ENCODE measurements at places on chromosomes 4 and X.

DNA sequence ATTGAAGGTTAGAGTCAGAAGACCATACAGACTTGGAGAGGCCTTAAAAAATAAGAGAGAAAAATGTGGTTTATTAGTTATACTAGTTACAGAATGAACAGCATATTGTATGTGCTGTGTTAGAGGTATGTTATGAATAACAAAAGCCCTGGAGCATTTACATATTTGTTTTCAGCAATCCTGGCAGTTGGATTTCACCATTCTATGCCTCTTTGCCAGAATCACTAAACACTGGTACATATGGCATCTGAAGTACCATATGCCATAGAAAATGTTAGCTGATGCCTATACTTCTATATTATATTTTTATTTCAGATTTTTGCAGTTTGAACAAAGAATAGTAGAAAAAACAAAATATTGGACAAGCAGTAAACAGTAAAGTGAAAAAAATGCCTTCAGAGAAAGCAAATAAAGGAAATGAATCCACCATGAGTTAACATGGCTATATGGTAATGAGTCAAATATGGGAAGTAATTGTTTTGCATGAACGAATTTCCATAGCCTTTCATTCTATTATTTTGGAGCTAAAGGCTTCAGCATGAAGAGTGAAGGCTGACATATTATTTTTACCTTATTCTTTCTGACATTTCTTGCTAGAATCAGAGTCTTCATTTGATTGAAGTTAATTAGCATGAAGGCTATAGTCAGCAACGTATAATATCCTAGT, 41.9 kb upstream of the PRDM8 start:
- no peak for DNase-seq

- DNase-seq = no peak
Observed at GRCh38 chr4:156638925-156639605, 332.5 kb downstream of the PDGFC start.

DNA sequence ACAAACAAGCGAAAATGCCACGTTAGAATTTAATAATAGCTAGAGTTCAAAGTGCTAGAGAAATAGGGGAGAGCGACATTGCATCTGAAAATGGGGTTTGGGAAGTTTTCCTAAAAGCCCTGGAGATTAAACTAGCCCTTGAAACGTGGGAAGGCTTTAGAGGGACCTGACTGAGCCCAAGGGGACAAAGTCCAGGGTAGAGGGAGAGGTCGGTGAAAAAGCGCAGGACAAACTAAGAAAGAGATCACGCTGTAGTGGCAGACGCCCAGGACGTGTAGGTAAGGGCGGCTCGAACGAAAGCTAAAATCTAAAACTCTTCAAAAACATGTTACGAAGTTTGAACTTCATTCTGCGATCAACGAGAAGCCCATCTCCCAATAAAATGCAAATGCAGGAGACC, 1.1 kb upstream of the ATP11C start:
- no peak for DNase-seq

GRCh38 chr4:3879681-3880614, 113.8 kb downstream of the ADRA2C start:
- peak; percentile 16 for DNase-seq

DNA sequence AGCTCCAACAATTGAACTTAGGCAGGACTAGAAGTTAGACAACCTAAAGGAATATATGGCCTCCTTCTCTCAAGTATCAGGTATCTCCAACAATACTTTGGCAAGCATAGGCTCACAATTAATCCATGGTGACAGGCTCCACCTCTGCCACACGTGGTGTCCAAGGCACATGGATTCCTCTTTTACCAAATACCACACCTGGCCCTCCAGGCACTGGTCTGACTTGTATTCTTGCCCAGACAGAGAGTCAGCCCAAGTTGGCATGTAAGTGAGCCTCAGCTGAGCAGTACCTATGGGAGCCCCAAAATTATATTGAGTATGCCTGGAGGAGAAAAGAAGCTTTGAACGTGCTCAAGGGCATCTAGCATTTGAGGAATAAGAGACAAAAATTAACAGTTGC, 19.6 kb downstream of the SRPX2 start:
- DNase-seq = no peak

DNA sequence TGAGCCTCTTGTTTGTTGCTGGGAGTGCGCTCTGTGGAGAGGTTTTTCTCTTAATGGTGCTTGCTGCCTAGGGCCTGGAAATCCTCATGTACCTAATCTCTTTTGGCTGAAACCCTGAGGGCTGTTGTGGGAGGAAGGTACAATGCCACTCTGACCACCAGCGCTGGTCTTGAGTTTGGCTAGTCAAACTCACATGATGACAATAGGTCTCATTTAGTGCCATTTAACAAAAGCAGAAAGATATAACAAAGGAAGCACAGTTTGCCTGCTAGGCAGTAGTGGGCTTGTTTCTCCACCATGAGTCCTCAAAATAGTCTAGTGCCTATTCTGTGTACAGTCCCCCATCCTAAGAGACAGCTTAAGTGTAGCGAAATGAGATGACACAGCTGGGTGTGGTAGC, 111.3 kb downstream of the TSPAN7 start:
- DNase-seq = no peak

DNA sequence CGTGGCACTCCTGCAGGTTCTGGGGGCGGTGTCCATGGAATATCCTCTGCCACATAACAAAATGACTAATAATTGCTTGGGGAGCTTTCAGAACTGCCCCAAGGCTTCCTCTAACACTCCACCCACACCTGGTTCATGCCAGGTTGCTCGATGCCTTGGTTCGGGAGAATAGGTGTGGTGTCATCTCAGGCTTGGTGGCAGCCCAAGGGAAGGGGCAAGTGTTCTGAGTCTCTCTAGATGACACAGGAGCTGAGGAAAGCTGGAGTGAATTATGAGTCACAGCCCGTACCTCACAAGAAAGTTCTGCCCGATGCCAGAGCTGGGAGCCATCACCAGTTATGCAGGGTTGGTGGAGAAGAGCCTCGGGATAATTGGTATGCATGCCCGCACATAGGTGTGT, 14.7 kb downstream of the FTSJ1 start:
- no peak for DNase-seq

DNA sequence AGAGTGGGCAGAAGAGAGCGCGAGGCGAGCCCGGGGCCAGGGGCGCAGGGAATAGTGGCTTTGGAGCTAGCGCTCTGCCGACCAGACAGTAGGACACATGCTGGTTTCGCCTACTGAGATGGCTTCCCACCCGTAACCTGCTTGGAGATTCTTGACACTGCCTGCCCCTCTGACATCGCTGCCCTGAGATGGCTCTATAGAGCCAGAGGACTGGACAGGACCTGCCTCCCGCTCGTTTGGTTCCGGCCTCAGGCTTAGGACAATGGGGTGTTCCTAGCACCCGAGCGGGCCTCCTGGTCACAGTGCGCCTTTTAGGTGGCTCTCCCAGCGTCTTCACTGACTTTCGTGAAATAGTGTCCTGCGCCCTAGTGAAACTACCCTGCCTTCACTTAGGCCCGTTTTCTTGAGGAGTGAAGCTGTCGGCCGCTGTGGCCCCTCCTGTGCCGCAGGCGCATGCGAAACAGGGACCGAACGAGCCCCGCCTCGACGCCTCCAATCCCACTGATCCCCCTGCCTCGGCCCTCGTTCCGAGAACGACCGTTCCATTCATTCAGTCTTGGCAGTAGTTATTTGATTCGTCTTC, 608 bp downstream of the TAF1 start:
- peak; percentile 11 for DNase-seq

DNA sequence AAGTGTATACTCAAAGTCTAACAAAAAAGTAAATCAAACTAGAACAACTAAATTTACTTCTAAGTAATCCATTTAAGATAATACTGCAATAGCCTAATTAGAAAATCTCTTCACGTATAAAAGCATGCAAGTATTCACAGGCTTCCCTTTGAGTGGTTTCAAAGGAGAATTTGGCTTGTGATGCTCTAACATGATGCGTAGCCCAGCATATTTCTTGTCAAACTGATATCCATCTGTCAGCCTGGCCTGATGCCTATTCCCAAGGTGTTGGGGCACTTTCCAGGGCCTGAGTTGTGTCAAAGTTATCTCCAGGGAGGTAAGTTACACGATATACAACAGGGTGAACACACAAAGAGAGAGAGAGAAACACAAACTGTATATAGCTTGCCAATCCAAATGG, 287.0 kb upstream of the MAGEB18 start:
- DNase-seq = no peak

DNA sequence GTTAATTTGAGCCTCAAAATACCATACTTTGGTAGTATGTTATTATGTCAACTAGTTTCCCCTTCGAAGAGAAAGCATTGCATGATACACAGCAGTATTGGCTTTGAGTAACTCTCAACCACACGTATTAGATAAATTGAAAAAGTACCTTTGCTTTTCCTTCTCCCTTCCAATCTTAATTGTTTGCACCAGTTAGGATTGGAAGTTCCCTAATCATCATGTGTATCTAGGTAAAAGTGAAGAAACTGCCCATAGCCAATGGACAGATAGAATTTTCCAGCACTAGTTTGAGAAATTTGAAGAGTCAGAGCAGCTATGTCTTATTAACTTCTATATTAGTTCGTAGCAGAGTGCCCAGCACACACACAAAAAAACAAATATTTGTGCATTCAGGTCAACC, 241.3 kb downstream of the COX7B2 start:
- no peak for DNase-seq

GRCh38 chrX:69262036-69262936, 97.0 kb upstream of the PJA1 start:
- DNase-seq = no peak

GRCh38 chr4:128668566-128668965, 140.9 kb upstream of the JADE1 start:
- DNase-seq = no peak

- DNase-seq = no peak
Observed at GRCh38 chr4:107035819-107036583, at the start of gene DKK2. DKK2 (minus strand) TSS chr4:107036313; CDS start chr4:107035591, 722 bp downstream.

- no peak for DNase-seq
Observed at GRCh38 chr4:137866671-137867070, 334.4 kb upstream of the PCDH18 start.

GRCh38 chrX:24099394-24099793, 44.6 kb downstream of the EIF2S3 start:
- DNase-seq = no peak

GRCh38 chrX:70231666-70232065, 2.8 kb upstream of the AWAT1 start:
- no peak for DNase-seq

DNA sequence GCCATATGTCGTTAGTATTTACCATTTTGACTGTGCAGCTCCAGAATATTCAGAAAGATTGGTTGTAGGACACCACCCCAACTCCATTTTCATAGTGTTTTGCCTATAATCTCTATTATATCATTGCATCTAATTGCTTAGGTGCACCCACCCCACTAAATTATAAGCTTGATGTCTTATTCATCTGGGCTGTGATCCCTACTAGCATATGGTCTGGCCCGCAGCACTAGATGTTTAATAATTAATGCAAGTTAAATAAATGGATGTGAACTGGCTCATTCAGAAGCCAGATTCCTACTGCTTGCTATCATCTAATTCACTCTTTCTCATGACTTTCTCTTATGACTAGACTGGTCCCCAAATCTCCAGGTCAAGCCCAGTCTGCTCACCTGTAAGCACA, 143.5 kb downstream of the RELL1 start:
- no peak for DNase-seq

DNA sequence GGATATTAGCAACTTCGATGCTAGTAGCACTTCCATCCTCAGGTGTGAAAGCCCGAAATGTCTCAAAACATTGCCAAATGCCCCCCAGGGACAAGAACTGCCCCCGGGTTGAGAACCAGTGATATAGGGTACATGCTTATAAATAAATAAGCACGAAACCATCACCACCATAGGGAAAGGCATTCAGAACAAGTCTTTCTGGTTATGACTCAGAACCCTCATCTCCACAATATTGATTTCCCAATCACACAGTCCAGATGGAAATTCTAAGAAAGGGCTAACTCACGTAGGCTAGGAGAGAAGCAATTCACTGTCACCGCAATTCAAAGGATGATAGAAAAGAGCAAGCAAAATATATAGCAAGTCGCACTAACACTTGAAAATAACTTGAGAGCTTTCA, 84.8 kb downstream of the ANOS1 start:
- DNase-seq = no peak

GRCh38 chrX:25427873-25428555, 412.2 kb upstream of the ARX start:
- DNase-seq = no peak

DNA sequence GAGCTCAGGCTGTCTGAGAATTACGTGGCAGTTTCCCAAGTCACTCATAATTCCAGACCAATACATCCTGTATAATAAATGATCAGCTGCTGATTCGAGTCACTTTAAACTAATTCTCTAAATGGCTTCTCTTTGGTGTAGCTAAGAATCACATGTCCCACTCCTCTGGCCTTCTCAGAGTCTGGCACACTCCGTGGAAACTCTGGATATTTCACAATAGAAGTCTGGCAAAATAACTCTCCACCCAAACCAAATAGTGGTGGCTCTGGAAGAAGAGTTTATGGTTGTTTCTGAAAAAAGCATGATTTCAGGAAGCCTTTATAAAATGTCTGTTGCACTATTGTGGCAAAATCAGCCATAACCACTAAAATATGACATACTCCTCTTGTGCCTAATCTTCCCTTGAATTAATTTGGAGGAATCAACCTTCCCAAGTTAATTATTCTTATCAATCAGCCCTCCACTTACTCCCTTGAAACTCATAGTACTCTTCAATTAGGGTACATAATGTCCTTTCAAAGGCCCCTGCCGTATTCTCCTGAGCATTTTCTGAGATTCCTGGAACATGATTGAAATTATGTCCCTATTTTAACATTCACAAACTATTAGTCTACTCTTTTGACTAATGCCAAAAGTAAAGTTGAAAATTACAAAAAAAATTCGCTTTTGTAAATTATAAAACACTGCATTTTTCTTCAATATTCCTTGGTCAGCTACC, 991.6 kb downstream of the FAT4 start:
- DNase-seq = no peak

- DNase-seq = no peak
Observed at GRCh38 chrX:70592091-70592490, 147.5 kb downstream of the DLG3 start.

GRCh38 chr4:22921936-22922335, 229.2 kb downstream of the GBA3 start:
- DNase-seq = no peak

- no peak for DNase-seq
Observed at GRCh38 chrX:2640436-2641150, 50.5 kb upstream of the CD99 start.

- DNase-seq = no peak
Observed at GRCh38 chrX:109997786-109998452, 5.0 kb upstream of the TMEM164 start.

DNA sequence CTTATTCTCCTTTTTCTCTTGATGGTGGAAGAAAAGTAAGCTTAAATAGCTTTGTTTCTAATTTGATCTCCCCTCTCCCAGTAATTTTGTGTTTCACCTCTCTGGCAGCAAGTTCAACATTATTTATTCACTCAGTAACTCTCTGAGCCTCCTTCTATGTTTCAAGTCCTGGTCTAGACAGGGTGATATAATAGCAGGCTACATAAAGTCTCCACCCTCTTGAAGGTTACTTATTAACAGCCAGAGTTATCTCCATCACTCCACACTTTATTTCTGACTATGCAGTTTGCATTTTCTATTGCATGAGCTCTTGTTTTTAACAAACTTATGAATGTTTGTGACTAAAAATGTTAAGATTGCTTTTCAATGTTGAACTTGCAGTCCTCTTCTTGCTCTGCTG, 17.8 kb upstream of the ANOS1 start:
- no peak for DNase-seq
